ENCODE measurements at places on chromosomes 6 and 20. TPM values are rescaled to one million over a fixed set of nuclear protein-coding genes. Genes with fewer than 3 reads are reported as not detected.
A peak's percentile ranks its signal among the peaks of the same experiment; 100 is the strongest.

ZBP1 gene
- 0.15 TPM for total RNA-seq

TPBG gene
- total RNA-seq: 2.5 TPM

TAGAP gene
- 2.1 TPM for total RNA-seq

OXT gene
- not detected for total RNA-seq

EEF1A2 gene
- 1,346 TPM for total RNA-seq

LCA5 gene
- 2.4 TPM for total RNA-seq

POLR1H gene
- total RNA-seq: 16.1 TPM

PRR18 gene
- not detected for total RNA-seq

SUN5 gene
- not detected for total RNA-seq

AFG1L gene
- 12.4 TPM for total RNA-seq

DNA sequence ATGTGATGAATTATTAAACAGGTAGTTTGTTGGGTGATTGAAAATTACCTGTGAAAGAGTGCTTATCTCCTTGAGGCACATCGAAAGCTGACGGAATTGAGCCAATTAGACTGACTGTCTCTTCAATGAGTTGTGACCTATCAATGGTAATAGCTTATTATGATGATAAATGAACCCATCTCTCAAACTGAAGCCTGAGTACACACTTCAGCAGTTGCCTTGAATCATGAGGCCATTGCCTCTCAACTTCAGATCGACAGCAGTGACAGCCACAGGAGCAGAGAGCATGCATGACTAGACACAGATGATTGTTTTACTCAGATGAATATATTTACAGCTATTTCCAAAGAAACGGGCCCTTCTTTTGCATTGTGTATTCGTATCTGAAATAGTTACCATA lies 323.9 kb downstream of the LAMA2 start:
- no peak for DNase-seq

GRCh38 chr6:126539022-126539421 lies 199.1 kb downstream of the CENPW start:
- no peak for DNase-seq

DNA sequence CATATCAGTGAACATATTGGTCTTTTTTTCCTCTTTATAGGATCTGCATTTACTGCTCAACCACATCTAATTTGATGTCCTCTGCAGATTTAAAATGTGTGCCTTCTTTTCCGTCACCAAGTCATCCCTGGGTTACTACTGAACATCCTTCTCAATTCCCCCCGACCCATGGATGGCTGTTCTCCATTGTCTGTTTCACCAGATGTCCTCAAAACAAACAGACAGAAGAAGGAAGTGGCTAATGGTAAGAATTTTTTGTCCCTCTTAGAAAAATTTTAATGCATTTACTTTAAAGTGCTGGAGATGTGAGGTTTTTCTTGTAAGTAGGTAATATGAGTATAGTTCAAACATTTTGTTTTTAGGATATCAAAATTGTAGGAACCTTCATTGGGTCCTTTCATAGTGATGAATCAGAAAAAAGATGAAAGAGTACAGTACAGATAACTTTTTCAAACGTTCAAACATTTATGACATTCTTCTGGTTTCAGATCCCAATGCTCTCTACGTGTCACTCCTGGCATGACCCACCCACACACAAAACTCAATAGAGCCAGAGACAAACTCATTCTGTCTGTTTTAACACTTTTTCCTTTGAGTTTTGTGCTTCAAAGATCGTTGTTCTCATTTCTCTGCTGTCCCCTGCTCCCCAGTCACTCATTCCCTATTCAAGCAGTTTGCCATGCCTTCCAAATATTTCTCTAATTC lies 276.4 kb downstream of the PRL start:
- DNase-seq: no peak

GRCh38 chr6:30818391-30818841 lies 65.9 kb upstream of the DDR1 start:
- no peak for DNase-seq

DNA sequence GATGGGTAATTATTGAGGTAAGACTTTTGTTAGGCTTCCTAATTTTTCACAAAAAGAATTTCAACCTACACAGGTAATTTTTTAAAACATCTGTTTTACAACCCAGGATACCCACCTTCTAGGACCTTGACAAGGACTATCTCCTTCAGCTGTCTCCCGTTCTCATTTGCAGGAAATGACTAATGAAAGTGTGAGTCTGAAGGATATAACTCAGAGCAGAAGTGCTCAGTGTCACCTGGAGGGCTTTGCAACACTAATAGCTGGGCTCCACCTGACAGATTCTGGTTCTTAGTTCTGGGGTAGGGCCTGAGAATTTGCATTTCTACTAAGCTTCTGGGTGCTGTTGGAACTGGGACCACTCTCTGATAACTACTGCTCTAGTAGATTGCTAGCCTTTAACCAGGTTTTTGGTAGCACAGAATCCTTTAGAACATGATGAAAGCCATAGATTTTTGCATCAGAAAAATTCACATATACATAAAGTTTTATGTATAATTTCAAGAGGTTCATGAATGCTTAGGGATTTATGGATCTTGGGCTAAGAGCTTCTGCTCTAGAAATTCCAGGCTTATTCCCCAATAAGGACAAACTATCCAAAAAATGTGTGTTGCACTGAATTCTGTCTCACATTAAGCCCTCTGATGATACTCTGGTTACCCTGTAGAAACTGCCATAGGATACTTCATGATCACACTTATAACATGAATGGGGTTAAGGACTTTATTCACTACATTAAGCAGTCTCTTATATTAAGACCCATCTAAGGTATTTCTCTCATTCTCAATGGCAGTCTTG lies 30.3 kb downstream of the AK9 start:
- DNase-seq: no peak

DNA sequence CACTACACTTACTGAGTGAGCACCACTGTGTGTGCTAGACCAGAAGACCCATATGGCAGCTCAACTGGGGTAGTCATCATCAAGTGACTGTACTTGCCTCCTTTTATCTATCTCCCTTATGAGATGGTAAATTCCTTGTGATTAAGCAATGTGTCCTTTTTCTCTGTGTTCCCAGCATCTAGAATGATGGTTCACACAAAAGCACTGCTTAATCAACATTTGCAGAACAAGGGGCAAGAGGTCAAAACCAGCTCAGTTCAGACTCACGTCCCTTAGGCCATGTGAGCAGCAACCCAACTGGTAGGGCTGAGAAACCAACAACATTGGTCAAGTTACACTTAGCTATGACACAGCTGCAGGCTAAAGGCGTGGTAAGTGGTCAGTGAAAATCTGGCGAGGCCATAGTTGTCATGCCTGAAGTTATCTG lies 10.0 kb downstream of the TRAM2 start:
- no peak for DNase-seq

DNA sequence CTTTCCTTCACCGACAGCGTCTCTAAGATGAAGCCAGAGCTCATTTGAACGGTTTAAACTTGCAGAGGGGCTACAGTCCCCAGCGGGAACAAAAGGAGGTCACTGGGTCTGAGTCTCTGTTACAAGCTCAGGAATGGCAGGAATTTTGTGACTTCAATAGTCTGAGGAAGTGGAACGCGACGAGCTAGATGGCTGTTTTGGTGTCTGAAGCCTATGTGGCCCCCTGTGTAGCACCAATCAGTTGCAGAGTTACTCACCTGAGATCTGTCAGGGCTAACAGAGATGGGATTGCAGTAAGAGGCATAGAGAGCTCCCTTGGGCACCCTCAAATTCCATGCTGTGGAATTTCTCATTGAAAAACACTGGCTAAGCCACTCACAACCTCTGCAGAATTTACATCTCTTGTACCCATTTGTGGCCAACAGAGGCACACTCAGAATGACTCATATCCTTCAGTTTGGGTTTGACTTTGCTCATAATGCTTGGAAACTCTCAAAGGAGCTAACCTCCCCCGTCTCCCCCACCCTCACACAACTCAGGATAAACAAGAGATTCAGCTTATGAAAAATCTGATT lies 7.1 kb upstream of the TCP11 start:
- DNase-seq: no peak

- no peak for DNase-seq
These were observed 1648.8 kb downstream of the GRIK2 start for GRCh38 chr6:103042336-103042735.

DNA sequence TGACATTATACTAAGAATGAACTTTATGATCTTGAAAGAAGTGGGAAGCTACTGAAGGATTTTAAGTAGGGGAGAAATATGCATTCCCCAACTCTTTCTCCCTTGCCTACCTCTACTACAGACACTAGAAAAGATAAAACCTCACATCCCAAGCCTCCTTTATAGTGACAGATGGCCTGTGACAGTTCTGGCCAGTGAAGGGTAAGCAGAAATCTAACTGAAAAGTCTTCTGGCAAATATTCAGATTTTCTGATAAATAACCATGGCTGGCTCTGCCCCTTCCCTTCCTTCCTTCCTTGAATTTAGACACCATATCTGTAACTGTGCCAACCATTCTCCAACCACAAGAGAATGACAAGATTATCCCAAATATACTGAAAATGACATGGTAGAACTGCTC lies 10.2 kb upstream of the BEND6 start:
- no peak for DNase-seq

DNA sequence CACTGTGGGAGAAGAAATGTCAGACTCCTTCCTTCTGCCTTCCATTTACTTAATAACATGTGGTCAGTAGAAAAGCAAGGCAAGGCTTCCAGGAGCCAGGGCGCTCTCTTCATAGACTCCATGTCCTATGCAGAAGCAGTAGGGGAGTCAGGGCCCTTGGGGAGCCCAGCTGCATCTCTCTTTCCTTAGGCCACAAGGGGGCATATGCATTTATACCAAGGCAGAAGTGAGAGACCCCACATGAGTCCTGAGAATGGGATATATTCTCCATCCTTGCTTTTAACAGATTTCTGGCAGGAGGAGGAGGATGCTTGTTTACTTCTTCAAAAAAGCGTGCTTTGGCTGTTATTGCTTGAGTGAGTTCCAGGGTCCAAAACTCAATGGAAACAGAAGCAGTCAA lies 198.5 kb downstream of the HIVEP2 start:
- peak; percentile 29 for DNase-seq
